Stimulated activated CD4-positive, alpha-beta T cell treated with anti-CD3 and anti-CD28 coated beads, Interleukin-2, amount 100 ng/mL, for 48 hours (primary cell): ENCODE measurements at places on chromosomes 6 and 20.

DNA sequence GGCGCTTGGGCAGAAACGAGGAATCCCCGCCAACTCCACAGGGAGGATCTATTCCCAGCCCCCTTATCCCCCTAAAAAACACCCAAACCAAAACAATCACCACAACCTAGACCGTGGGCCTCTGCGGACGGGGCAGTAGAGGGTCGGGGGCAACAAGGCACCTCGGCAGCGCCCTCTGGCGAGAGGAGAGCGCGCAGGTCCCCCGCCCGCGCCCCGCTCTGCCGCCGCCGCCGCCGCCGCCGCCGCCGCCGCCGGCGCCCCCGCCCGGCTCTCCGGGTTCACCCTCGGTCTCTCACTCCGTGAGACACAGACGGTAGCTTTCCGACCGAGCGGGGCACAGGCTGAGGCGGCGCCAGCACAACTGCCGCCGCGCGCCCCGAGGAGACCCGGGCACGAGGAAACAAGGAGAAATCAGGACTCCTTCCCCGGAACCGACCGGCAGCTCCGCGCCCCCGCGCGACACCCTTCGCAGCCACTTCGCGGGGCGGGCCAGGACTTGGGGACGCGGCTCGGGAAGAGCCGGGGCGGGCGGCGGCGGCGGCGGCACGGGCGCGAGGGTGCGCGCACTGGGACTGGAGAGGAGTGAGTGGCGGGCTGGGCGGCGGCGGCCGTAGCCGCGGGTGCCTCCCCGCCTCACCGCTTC, at the start of gene SLC35F1:
Gene SLC35F1 (plus strand): TSS at position 307 of the 643 bp plus-strand sequence.
- peak; percentile 16 for DNase-seq

GRCh38 chr20:63394069-63394919, 33.1 kb upstream of the CHRNA4 start:
- DNase-seq, result no peak

- DNase-seq, result no peak
Observed at GRCh38 chr20:49288784-49289696, 11.2 kb upstream of the ZNFX1 start.

DNA sequence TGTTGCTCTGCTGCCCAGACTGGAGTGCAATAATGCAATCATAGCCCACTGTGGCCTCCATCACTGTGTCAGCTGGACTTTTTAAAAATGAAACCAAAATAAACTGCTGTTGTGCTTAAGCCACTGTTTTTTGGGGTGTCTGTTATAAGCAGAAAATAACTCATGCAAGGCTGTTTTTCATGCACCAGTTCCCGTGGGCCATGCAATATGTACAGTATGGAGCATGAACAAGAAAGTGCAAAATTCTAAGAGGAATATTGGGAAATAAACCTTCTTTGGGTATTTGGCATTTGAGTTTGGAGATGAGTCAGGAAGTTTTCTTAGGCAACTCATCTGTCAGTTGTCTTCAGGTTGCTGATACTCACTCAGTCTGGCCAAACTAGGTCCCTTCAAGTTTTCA, 14.9 kb upstream of the ZFAND3 start:
- no peak for DNase-seq

- no peak for DNase-seq
Observed at GRCh38 chr20:9024606-9025005, 44.3 kb upstream of the PLCB4 start.

GRCh38 chr6:37540390-37540789, 40.7 kb upstream of the CCDC167 start:
- DNase-seq, result no peak

DNA sequence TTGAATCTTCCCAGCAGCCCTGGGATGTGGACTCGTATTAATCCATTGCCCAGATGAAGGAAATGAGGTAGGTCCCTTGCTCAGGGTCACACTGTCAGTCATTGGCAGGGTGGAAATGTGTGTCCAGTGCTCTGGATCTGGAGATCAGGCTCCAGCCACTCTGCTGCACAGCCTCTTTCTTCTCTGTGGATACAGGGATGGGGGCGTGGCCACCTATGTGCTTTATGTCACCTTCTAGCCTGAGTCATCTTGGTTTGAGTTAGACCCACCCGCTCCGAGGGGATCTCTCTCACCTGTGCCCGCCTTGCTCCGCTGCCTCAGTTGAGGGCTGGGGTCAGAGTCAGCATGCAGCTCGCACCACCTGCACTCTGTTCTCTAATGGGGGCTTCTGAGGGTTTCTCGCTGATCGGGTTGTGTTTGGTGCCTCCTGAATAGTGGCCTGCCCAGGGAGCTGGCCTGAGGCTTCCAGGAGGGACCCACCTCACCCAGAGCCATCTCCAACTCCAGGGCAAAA, 80.0 kb downstream of the TCP11 start:
- no peak for DNase-seq

DNA sequence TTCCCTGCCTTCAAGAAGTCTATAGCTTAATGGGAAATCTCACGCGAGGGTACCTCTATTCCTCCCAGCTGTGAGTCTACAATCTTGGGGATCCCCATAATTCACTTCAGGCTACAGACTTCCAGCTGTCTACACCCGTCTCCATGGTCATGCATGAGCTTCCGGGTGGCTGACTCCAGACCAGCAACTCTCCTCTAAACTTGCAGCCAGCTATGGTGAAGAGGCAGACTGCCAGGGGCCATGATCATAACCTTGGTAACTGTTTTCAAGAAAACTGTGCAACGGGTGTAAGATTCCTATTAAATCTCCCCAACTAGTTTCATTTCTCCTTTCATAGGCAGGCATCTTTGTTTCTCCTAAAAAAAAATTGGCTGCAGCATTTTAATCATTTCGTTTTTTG, 534.4 kb upstream of the CHD6 start:
- DNase-seq, result no peak

- DNase-seq, result no peak
Observed at GRCh38 chr20:51535075-51535386, 7.5 kb downstream of the NFATC2 start.

- DNase-seq, result no peak
Observed at GRCh38 chr6:41700463-41701347, 34.7 kb downstream of the TFEB start.

GRCh38 chr6:7916959-7917358, 6.4 kb upstream of the TXNDC5 start:
- DNase-seq, result no peak

DNA sequence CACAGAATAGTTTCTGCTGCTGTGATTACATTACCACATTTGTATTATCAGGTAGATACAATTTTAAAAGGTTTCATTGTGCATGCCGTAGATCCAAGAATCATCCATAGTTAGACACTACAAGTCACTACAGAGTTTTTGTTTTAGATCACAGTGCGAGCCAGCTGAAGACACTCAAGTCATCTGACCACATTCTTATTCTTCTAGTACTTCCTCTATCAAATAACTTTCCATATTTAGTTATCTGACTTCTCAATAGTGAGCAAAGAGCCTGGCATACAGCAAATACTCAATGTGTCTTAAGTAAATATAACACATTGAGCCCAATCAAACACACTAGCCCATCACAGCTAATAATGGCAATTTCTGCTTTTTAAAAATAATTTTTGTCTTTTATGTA, 195.4 kb downstream of the ASCC3 start:
- no peak for DNase-seq

DNA sequence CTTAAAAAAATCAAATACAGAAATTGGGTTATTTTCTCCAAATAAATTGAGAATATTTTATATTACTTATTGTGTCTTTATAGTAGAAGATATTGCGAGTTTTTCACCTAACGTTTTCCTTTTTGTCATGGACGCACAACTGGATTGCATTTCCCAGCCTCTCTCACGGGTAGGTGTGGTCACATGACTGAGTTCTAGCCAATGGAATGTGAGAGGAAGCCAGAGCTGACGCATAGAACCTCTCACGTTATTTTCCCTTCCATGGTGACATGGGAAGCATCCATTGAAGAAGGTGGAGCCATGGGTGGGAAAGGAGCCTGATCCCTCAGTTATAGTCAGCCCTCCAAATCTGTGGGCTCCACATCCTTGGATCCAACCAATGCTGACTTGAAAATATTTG, 155.9 kb upstream of the UST start:
- no peak for DNase-seq

DNA sequence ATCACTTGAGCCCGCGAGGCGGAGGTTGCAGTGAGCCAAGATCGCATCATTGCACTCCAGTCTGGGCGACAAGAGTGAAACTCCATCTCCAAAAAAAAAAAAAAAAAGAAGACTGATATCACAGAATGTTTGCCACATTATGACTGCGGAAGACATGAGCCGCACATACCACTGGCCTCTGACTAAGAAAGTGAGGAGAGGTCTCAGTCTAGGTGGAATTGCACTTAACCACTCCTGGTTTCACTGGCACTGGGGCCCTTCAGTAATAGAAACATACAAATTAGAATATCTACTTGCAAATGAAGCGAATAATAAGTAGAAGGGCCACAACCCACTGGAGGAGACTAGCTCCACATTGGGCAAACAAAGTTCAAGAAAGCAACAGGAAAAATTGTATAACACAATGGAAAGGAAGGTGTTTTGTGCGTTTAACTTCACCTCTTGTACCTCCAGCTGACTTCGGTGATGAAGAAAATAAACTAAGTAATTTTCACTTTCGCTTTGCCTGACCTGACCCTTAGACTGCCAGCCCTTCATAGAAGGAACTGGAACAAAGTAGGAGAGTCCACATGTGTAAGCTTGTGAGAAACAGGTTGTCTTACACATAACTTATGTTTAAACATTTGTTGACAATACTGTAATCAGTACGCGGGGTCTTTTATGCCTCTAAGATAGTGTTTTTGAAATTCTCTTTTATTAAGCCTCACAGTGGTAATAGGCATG, 147.5 kb upstream of the TSHZ2 start:
- peak; percentile 1 for DNase-seq

DNA sequence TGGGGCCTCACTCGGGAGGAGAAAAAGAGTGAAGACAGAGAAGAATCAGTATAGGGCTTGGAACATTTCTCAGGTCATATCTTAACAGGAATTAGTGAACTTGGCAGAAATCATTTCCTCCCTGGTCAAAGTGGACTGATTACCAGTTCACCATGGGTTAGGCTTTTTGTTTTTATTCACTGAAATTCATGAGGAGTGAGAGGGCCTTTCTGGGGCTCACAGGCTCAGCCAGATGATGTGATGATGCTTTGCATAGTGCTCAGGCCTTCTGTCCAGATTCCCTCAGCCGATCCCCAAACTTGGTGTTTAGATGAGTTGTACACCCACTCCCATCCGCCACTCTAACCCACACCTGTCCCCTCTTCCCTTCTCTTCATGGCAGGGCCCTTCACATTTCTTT, 32.5 kb downstream of the SRSF3 start:
- DNase-seq, result no peak

DNA sequence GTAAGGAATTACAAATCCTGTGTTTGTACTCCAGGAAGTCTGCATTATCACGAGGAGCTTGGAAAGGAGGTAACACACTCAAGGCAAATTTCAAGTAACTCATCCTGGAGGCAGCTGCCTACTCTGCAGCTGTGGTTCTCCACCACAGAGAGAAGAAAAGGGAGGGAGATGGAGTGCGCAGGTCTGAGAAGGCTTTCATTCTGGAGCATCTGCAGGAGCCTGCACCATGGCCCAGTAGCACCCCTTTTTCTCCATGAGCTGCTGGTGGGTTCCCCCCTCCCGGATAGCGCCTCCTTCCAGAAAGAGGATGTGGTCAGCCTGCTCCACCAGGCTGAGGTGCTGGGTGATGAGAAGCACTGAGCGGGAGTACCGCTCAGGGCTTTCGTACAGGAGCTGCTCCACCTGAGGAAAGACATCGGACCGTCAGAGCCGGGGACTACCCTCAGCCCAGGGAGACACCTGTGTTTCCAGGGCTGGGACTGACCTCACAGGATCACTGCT, 1.6 kb upstream of the PSMB8 start:
- no peak for DNase-seq

GRCh38 chr20:14696937-14697336, 359.5 kb upstream of the FLRT3 start:
- DNase-seq, result no peak

GRCh38 chr6:23213193-23213592, 643.8 kb downstream of the HDGFL1 start:
- no peak for DNase-seq

DNA sequence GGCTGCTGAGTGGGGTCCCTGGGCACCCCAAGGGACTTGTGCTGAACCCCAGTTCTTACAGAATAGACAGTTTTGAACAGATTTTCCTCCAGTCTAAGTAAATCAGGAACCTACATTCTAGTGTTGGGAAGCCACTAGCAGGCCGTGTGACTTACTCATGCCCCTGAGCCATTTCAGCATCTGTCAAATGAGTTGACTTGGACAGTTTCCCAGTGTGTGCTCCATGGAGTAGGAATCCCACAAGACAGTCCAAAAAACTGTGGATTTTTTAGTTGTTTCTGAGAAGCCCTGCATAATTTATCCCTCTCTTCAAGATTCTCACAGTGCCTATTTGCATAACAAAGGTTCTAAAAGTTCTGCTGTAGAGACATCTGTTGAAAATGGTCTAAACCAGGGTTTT, 2.1 kb downstream of the GABRR2 start:
- DNase-seq, result no peak

DNA sequence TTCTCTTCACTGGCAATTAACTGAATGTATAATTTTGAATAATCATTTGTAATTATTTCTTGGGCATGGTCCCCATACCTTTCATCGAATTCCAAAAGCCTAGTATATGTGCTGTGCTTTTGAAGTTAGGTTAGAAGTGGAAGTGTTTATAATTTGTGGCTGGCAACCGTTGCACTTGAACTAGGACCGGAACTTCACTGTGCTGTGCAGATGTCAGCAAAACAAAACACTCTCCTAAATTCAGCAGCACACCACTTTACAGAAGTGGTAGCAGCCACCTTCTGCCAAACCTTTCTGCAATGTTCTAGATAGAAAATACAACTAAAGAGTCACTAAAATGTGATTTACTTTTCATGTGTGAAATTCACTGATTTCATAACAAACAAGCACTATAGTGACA, 111.9 kb downstream of the FAM83B start:
- DNase-seq, result no peak

GRCh38 chr6:140987364-140988155, 1145.2 kb upstream of the GJE1 start:
- no peak for DNase-seq

DNA sequence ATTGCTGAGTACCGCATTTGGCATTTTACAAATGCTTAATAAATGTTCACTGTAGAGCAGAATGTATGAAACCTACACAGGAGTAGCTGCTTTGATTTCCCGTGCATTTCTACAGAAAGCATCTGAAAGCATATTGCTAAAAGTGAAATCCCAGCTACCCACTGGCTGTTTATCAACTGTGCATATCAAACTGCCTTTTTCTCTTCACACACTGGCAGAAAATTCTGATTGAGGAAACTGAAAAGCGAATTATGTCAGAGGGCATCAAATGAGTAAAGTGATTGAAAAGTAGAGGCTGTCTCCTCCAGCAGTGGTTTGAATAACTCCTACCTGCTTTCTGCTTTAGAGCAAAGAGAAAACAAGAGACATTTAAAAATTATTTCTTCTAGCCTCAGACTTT, 28.0 kb downstream of the STX11 start:
- no peak for DNase-seq

GRCh38 chr6:86722131-86722530, 215.2 kb upstream of the HTR1E start:
- DNase-seq, result no peak

- peak; percentile 19 for DNase-seq
Observed at GRCh38 chr6:53066077-53066417, 843 bp downstream of the FBXO9 start.
